ENCODE measurements at places on chromosomes 3 and 15.
A peak's percentile ranks its signal among the peaks of the same experiment; 100 is the strongest.

- DNase-seq, result no peak
These were observed 164.9 kb downstream of the THSD4 start for GRCh38 chr15:71280206-71280605.

DNA sequence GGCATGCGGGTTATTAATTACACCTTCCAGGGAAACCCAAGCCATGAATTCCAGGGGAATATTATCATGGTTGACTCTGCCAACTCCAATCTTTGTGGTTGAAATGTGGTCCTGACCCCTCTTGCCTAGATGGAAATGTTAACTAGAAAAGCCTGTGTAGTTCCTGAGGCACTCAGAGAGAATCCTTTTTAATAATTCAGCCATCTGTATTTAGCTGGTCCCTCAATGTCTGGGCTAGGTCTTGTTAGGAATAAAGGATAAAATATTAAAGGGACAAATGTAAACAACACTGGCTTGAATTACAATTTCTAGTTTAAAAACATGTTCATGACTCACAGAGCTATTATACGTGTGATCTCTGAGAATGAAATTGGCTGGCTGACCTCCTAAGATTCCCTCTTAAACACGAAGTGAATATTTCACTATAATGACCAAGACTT is 435.2 kb upstream of the SUCLG2 start:
- DNase-seq, result no peak

- no peak for DNase-seq
These were observed 80.1 kb downstream of the SPRED1 start for GRCh38 chr15:38332711-38333110.

DNA sequence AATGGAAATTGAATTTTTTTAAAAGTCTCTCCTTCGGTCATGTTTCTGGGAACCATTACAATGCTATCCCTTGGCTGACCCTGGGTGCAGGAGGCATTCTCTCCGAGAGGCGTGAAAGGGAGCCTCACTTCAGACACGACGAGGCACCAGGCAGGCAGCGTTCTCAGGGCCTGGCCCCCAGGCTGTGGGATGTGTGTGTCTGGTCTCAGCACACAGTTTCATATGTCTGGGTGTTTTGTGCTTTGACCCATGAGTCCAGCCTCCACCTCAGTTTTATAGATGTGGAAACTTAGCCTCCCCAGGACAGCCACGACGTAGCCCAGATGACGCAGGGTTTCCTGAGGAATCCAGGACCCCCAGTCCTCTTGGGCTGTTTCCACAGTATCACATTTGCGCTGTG is 34.0 kb downstream of the FGD5 start:
- no peak for DNase-seq

GRCh38 chr3:47377186-47377585 is 3.6 kb upstream of the PTPN23 start:
- DNase-seq, result no peak

DNA sequence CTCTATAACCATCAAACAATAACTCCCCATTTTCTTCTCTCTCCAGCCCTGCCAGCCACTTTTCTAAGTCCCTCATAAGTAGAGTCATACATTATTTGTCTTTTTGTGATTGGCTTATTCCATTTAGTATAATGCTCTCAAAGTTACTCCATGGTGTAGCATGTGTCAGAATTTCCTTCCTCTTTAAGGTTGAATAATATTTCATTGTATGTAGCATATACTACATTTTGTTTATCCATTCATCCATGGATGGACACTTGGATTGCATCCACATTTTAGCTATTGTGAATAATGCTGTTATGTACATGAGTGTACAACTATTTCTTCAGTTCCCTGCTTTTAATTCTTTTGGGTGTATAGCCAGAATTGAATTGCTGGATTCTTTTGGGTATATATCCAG is 138.4 kb downstream of the ATG7 start:
- DNase-seq, result no peak

- DNase-seq, result peak; percentile 74
These were observed at the start of gene ELL3 for GRCh38 chr15:43776718-43777266. ELL3 (minus strand) TSS chr15:43776966; CDS start chr15:43776901, 65 bp downstream.

DNA sequence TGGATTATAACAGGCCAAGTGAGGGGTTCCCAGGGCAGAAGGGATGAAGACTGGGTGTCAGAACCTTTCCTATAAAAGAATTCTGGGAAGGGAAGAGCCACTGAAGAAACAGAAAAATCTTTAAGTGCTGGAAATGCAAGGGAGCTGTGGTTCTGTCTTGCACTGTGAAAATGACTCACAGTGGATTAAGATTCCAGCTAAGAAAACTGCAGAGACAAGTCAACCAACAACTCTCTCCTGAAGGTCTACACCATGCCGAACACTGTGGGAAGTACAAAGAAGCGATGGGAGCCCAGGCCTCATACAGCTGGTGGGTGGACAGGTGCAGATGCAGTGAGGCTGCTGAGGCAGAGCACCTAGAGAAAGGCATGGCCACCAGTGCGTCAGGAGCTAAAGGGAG is 27.7 kb downstream of the ZDHHC3 start:
- DNase-seq, result no peak
